ENCODE measurements at places on chromosomes 6 and 20. TPM values are rescaled to one million over a fixed set of nuclear protein-coding genes. Genes with fewer than 3 reads are reported as not detected.

GRCh38 chr6:114064862-114065261 is 93.9 kb upstream of the HDAC2 start:
- no peaks in the 10 kb centered on the region for H3K36me3 ChIP-seq
- H3K27ac ChIP-seq = no peak overlapping the region
- peaks cover 15% of the 10 kb centered on the region for H3K27me3 ChIP-seq
- H3K4me1 ChIP-seq = no peaks in the 10 kb centered on the region
- no peak for DNase-seq
- no peak overlapping the region for H3K4me3 ChIP-seq

DNA sequence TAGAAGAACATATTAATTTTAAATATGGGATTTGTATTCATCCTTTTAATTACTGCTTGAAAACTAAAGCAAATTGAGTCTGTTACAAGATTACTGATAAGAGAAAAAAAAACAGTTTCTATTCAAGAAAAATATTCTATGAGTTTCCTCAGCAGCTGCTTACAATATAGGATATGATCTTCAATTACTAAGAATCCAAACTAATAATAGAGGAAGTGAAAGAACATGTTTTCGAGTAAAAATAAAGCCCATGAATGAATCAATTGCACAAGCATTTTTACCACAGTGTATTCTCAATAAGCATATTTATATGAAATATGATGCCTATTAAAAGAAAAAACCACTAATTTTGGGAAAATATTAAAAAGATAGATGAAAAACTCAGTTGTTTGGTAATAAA is 63.4 kb downstream of the AHI1 start:
- peaks cover 3% of the 10 kb centered on the region for H3K4me1 ChIP-seq
- no peak for DNase-seq
- H3K4me3 ChIP-seq = no peak overlapping the region
- no peaks in the 10 kb centered on the region for H3K27me3 ChIP-seq
- no peak overlapping the region for H3K27ac ChIP-seq
- H3K36me3 ChIP-seq = peaks cover 11% of the 10 kb centered on the region

MROH8 gene
- total RNA-seq = 4.5 TPM

ZC3H12D gene
- 72.2 TPM for total RNA-seq

DNA sequence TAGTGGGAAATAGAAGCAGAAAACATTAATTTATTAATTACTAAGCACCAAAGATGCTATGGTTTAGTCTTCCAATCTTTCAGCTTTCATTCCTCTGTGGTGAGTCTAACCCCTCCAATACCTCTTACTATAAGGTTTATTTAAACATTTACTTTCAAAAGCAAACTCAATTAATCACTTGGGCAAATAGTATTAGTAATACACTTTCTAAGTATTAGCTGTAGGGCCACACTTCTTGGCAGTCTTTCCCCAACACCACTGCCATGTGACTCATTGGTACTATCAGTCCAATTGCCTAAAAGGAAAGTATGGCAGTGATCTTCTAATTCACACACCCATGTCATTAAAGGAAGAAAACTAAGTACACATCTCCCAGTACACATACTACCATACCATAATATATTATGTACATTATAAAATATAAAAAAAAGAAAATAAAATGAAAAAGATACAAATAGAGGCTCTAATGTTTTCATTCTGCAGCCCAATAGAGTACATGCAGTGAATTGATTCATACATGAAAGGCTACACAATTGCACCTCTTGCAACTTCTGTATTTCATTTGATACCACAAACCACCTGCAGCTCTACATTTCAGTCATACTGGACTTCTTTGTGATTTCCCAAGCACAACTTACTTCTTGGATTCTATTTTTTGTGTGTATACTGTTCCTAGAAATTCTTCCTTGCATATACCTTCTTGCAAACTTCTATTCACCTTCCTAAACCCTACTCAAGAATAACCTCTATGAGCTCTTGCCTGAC is 218.6 kb downstream of the PKHD1 start:
- no peaks in the 10 kb centered on the region for H3K36me3 ChIP-seq
- no peaks in the 10 kb centered on the region for H3K4me1 ChIP-seq
- no peak for DNase-seq
- peaks cover 13% of the 10 kb centered on the region for H3K27me3 ChIP-seq
- H3K27ac ChIP-seq = no peak overlapping the region
- H3K4me3 ChIP-seq = no peak overlapping the region

SNAP25 gene
- 0.27 TPM for total RNA-seq

DNA sequence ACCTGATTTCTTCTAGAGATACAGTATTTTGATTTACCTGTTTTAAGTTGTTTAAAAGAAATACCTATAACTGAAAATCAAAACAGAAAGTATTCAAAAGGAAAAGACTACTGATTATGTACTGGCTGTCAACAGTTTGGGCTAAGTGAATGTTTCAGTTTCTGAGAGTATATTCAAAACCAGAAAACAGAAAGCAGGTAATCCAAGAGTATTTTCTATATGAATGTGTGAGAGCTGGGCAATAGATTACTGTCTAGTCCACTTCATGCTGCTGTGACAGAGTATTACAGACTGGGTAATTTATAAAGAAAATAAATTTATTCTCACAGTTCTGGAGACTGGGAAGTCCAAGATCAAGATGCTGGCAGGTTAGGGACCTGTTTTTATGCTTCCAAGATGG is 261.0 kb downstream of the ARHGAP18 start:
- H3K27ac ChIP-seq = no peak overlapping the region
- H3K4me1 ChIP-seq = peaks cover 76% of the 10 kb centered on the region
- peaks cover 3% of the 10 kb centered on the region for H3K36me3 ChIP-seq
- H3K4me3 ChIP-seq = no peak overlapping the region
- no peaks in the 10 kb centered on the region for H3K27me3 ChIP-seq

HSPA1L gene
- 2.2 TPM for total RNA-seq

DNA sequence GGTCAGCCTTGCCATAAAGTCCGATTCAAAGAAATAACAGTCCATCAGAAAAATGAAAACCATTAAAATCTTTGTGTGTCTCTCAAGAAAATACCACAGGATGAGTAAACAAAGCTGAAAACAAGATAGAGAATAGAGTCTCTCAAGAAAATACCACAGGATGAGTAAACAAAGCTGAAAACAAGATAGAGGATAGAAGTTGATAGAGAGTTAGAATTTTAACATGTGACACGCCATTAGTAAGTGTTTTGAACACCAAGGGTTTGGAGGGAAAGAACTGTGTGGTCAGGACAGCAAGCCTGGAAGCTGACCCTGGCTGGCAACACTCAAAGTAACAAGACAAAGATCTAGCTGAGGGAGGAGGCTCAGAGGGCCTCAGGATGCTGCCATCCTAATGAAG is 43.9 kb upstream of the PRND start:
- no peaks in the 10 kb centered on the region for H3K36me3 ChIP-seq
- H3K4me1 ChIP-seq = peaks cover 5% of the 10 kb centered on the region
- no peak overlapping the region for H3K4me3 ChIP-seq
- H3K27me3 ChIP-seq = no peaks in the 10 kb centered on the region
- no peak overlapping the region for H3K27ac ChIP-seq
- no peak for DNase-seq

GRCh38 chr20:20089939-20090338 is 37.6 kb downstream of the CFAP61 start:
- peaks cover 7% of the 10 kb centered on the region for H3K27me3 ChIP-seq
- no peak overlapping the region for H3K27ac ChIP-seq
- DNase-seq = no peak
- no peaks in the 10 kb centered on the region for H3K36me3 ChIP-seq
- H3K4me3 ChIP-seq = no peak overlapping the region

GRCh38 chr20:61397790-61398189 is 145.7 kb downstream of the CDH4 start:
- no peak overlapping the region for H3K4me3 ChIP-seq
- H3K36me3 ChIP-seq = no peaks in the 10 kb centered on the region
- no peak for DNase-seq

- H3K4me1 ChIP-seq = peaks cover 27% of the 10 kb centered on the region
- no peaks in the 10 kb centered on the region for H3K27me3 ChIP-seq
- H3K36me3 ChIP-seq = no peaks in the 10 kb centered on the region
- H3K27ac ChIP-seq = peak overlapping the region; percentile 100
- peak; percentile 40 for DNase-seq
- H3K4me3 ChIP-seq = peak overlapping the region; percentile 99
Measured at GRCh38 chr20:49916146-49917002, 1.0 kb upstream of the SPATA2 start.

GRCh38 chr20:23582293-23582692 is 14.0 kb upstream of the CST9L start:
- H3K36me3 ChIP-seq = no peaks in the 10 kb centered on the region
- peaks cover 20% of the 10 kb centered on the region for H3K27me3 ChIP-seq
- H3K27ac ChIP-seq = no peak overlapping the region
- no peak overlapping the region for H3K4me3 ChIP-seq
- DNase-seq = no peak
- no peaks in the 10 kb centered on the region for H3K4me1 ChIP-seq

- H3K27ac ChIP-seq = no peak overlapping the region
- H3K27me3 ChIP-seq = no peaks in the 10 kb centered on the region
- H3K4me3 ChIP-seq = no peak overlapping the region
- peaks cover 6% of the 10 kb centered on the region for H3K4me1 ChIP-seq
Measured at GRCh38 chr6:34587325-34587724, 31.2 kb upstream of the SPDEF start.
